ENCODE measurements at places on chromosomes 6 and 20.

DNA sequence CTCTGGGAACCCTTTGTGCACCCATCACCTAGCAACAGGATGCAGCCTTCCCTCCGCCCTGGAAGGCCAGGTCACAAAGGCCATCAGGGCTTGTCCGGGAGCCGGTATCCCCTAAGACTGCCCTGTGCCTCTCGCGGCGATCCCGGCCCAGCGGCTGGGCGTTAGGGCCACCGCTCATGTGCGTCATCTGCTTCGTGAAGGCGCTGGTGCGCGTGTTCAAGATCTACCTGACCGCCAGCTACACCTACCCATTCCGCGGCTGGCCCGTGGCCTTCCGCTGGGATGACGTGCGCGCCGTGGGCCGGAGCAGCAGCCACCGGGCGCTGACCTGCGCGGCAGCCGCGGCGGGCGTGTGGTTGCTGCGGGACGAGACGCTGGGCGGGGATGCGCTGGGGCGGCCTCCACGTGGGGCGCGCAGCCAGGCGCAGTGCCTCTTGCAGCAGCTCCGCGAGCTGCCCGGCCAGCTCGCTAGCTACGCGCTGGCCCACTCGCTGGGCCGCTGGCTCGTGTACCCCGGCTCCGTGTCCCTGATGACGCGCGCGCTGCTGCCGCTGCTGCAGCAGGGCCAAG lies at the start of gene ABHD16B:
TSS of gene ABHD16B (plus strand) at position 134 of the 570 bp plus-strand sequence. CDS start at position 177, 43 bp downstream.
- no peak for DNase-seq

DNA sequence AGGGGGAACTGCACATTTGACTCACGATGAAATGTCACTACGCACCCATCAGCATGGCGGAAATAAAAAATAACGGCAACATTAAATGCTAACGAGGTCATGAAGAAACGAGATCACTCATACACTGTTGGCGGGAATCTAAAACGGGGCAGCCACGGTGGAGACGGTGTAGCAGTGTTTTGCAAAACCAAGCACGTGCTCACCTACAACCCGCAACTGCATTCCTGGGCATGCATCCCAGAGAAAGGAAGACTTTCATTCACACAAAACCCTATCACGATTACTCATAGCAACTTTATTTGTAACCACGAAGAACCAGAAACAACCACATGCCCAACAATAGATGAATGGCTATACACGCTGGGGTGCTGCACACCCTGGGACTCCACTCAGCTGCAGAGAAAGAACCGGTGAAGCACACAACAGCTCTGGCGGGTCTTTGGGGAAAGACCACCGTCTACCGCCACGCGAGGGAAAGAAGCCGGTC lies 77.0 kb downstream of the YTHDF1 start:
- no peak for DNase-seq

DNA sequence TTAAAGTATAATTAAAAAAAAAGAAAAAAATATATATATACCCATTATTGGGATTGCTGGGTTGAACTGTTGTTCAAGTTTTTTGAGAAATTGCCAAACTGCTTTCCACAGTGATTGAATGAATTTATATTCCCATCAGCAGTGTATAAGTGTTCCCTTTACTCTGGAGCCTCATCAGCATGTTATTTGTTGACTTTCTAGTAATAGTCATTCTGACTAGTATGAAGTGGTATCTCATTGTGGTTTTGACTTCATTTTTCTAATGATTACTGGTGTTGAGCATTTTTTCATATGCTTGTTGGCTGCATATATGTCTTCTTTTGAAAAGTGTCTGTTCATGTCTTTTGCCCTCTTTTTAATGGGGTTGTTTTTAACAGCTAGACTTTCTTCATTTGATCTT lies 1260.8 kb upstream of the GJE1 start:
- DNase-seq = no peak

DNA sequence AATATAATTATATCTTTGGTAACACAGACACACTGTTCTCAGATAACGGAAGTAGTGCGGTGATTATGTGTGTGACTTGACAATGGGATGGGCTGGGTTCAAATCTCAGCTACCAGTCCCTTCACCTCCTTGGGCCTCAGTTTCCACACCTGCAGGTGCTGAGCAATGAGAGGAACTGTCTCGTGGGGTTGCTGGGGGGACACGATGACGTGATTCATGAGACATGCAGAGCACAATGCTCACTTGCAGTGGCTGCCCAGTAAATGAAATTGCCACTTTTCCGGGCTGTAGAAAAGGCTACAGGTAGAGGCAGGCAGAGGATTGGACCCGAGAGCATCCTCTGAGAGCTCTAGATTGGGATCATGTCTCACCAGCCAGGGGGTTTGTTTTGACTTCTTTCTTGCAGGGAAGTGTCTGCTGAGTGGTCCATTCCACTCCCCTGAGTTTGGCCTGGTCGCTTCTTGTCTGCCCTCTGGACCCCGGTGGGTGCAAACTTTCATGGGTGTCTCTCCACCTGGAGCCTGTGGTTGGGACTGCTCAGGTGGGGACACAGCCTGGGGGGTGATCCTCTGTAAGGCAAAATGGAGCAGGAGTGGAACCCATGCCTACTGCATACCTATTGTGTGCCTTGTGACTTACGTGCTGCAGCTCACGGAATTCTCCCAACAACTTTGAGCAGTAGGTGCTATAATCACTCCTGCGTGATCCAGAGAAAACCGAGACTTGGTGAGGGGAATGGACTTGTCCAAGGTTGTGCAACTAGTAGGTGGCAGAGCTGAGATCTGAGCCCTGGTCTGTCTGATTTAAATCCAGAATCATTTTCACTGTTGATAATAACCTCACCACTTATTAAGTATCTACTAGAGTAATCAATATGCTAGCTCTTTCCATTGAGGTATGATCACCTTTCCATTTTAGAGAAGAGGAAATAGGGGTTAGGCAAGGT lies 147.2 kb downstream of the CEBPB start:
- DNase-seq = no peak

DNA sequence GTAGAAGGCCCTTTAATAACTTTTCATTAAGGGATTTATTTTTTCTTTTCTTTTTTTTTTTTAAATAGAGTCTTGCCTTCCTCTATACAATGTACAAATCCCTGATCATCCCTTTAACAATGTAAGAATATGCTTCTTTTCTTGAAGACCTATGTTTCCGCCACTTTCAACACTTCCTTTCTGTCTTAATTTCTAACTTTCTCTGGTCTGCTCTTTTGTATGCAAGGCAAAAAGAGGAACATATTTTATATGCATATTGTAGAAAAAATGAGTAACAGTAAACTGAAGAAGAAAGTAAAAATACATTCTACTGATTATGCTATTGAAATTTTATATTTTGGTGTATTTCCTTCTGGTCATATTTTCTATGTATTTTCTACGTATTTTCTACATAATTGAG lies 484.7 kb downstream of the TFAP2B start:
- DNase-seq = no peak

GRCh38 chr20:21395666-21396598 lies 1.4 kb downstream of the NKX2-4 start:
- no peak for DNase-seq

- no peak for DNase-seq
Measured at GRCh38 chr20:57481281-57481711, 43.6 kb downstream of the CTCFL start.
